ENCODE measurements at places on chromosomes 2 and 18.

GRCh38 chr2:237299906-237300305 is 114.1 kb downstream of the COL6A3 start:
- peak; percentile 96 for DNase-seq

- no peak for DNase-seq
These were observed 63.9 kb upstream of the TANK start for GRCh38 chr2:161096336-161096735.

DNA sequence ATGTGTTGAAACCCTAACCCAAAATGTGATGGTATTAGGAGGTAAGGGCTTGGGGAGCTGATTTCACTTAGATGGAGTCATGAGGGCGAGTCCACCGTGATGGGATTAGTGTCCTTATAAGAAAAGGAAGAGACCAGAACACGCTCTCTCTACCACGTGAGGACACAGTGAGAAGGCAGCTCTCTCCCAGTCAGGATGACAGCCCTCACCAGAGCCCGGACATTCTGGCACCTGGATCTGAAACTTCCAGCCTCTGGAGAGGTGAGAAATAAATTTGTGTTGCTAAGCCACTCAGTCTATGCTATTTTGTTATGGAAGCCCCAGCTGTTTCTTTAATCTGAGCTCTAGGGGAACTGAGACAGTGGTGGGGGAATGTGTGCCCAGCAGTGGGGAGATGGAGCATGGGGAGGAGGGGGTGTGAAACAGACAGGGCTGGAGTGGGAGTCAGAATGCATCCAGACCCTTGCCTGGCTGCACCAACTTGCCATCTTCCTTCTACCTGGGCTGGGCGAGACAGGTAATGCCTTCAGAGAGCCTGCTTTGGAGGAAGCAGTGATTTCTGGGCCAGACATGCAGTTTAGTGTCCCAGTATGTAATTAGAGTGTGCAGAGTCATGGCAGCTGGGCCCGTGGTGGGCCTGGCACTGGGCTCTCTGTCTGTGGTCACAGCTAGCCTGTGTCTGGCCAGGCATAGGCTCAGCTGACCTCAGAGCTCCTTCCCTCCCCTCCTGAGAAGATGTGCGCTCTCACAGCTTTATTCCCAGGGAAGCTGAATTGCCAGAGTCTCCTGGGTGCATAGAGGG is 38.1 kb downstream of the RHOB start:
- DNase-seq, result no peak

DNA sequence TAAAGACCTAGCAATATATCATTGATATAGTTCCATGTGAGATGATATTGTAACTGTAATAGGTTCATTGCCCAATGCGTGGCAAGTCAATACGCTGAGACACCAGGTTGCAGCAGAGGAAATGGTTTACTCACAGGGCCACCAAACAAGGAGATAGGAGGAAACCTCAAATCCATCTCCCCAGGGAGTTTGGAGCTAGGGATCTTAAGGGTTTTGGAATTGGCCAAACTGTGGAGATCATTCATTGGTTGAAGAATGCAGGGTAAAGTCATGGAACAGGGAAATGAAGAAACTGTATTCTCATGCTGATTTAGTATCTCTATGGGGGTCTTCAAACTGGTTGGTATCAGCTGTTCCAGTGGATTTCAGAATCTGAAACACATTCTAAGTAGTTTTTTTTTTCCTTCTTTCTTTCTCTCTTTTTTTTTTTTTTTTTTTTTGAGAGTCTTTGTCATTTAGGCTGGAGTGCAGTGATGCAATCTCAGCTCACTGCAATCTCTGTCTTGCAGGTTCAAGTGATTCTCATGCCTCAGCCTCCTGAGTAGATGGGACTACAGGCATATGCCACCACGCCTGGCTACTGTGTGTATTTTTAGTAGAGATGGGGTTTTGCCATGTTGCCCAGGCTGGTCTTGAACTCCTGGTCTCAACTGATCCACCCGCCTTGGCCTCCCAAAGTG is 30.7 kb upstream of the PPM1B start:
- DNase-seq, result no peak

- peak; percentile 26 for DNase-seq
These were observed 126.6 kb downstream of the UBE2E3 start for GRCh38 chr2:181106789-181107627.

DNA sequence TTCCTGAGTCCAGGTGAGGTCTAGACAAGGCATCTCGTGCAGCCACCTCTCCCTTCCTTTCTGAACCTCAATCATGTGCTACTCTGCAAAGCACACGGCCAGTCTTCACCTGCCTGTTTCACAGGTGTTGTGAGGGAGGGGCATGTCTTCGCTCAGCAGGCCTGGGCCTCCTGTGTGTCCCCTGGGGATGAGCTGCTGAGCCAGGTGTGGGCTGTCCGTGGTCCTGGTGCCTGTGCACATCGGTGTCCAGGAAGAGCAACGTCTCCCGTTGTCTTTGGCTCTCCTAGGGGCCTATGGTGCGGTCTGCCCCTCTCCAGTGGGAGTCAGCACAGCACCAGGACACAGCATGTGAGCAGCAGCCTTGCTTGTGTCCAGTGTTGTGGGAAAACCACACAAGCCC is 16.7 kb downstream of the ARHGEF4 start:
- DNase-seq, result no peak

DNA sequence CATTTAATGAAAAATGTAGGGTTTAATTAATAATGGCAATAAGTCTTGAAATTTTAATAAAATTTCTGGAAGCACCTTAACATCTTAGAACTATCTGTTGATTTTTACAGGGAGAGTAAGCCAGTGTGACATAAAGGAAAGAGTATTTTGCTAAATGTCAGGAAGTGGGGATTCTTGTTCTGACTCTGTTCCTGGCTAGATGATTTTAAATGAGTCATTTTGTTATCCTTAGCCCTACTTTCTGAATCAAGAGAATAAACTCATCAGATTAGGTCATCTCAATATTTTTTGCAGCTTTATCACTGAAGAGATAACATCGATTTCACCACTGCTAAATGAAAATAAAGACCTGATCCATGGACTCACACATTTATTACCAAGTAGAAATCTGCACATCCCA is 377.5 kb upstream of the CYRIA start:
- DNase-seq, result no peak

DNA sequence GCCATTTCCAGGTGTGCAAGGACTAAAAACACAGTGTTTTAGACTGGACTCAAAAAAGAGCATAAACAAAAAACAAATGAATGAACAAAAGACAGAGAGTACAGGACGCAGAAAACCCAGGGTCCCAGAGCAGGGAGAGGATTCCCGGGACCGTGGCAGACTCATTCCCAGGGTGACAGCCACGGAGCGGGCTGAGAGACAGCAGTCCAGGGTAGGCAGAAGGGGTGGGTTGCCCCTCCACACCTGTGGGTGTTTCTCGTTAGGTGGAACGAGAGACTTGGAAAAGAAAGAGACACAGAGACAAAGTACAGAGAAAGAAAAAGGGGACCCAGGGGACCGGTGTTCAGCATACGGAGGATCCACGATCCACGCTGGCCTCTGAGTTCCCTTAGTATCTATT is 273.4 kb downstream of the EIPR1 start:
- no peak for DNase-seq

DNA sequence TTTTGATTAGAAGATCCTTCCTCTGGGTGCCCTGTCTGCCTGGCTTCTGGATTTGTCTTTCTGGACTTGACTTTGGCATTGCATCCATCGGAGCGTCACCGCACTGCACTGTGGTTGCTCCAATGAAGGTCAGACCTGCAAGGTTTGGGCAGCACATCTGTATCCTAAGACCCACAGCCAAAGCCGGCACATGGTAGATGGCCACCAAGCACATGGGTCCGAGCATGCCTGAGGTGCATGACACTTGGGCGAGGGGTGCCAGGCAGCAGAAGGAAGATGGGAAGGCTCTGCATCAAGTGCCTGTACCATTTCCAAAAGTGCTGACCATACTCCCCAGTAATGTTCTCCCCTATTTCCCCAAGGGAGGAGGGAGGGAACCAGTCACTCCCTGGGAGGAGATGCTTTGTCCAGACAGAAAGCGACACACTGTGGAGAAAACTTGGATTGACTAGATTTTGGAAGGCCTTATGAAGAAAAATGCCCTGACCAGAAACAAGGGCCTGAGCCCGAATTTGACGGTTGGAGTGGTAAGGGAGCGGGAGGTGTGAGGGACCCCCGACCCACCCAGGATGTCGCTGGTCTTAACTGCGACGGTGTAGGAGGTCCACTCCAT is 149.9 kb downstream of the LOXHD1 start:
- DNase-seq, result no peak

GRCh38 chr2:72527424-72527823 is 298.4 kb downstream of the EXOC6B start:
- no peak for DNase-seq

DNA sequence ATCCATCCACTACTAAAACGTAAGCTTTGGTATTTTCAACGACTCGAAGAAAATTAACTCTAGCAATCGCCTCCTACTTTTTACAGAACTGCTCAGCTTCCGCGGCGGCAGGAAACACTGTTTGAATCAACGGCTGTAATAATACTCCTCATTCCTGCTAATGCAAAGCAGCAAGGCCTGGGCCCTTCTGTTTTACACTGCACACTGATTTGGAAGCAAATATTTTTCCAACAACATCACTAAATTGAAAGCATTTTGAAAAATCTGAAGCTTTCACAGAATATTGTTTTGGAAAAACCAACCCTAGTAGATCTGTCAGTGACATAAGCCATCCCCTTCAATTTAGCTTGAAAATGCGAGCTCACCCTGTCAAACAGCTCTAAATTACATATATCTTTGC is 261.2 kb downstream of the TXNL1 start:
- DNase-seq, result no peak
